Cardiac atrium fibroblast (primary cell): ENCODE measurements at places on chromosomes 1 and 21. TPM values are rescaled to one million over a fixed set of nuclear protein-coding genes. Genes with fewer than 3 reads are reported as not detected.

The CRNN gene
- not detected in 2 replicates for total RNA-seq

The PDPN gene
- total RNA-seq = 0.90 and 4.1 TPM in 2 replicates

The MATN1 gene
- not detected in 2 replicates for total RNA-seq

The HAO2 gene
- total RNA-seq = not detected in 2 replicates

The ALX3 gene
- total RNA-seq = not detected in 2 replicates

The SDHC gene
- 19.9 and 38.8 TPM in 2 replicates for total RNA-seq

The BLACAT1 gene
- not detected in 2 replicates for total RNA-seq

The LORICRIN gene
- total RNA-seq = not detected in 2 replicates

The CRYAA gene
- not detected in 2 replicates for total RNA-seq

The PTP4A2 gene
- total RNA-seq = 278 and 307 TPM in 2 replicates

The FMO1 gene
- total RNA-seq = not detected in 2 replicates

The SPRR1A gene
- not detected in 2 replicates for total RNA-seq

The PDE4B gene
- 10.5 and 16.7 TPM in 2 replicates for total RNA-seq

The C1orf141 gene
- total RNA-seq = not detected in 2 replicates

The KRTAP10-10 gene
- total RNA-seq = not detected in 2 replicates

The KIF14 gene
- total RNA-seq = 2.8 and 2.9 TPM in 2 replicates

The USH2A gene
- not detected in 2 replicates for total RNA-seq

The MLLT11 gene
- total RNA-seq = 1.8 and 2.1 TPM in 2 replicates

The SPRR2A gene
- not detected in 2 replicates for total RNA-seq

The TNFRSF18 gene
- not detected in 2 replicates for total RNA-seq

The HES3 gene
- not detected in 2 replicates for total RNA-seq

The SELP gene
- total RNA-seq = 0.54 TPM in 1 of 2 replicates, not detected in the other

The PCBP3 gene
- total RNA-seq = 8.5 and 22.7 TPM in 2 replicates

The SPOCD1 gene
- total RNA-seq = 9.6 and 23.2 TPM in 2 replicates

The SLAMF7 gene
- not detected in 2 replicates for total RNA-seq

The KLF18 gene
- total RNA-seq = not detected in 2 replicates

The CYYR1 gene
- 1.6 TPM in 1 of 2 replicates, not detected in the other for total RNA-seq

The AGMAT gene
- total RNA-seq = 0.16 and 0.36 TPM in 2 replicates

The JTB gene
- 208 and 220 TPM in 2 replicates for total RNA-seq

The MROH9 gene
- total RNA-seq = not detected in 2 replicates

The HSD3B1 gene
- total RNA-seq = not detected in 2 replicates

The TNNI3K gene
- not detected in 2 replicates for total RNA-seq

The LIX1L gene
- 27.8 and 33.4 TPM in 2 replicates for total RNA-seq

The NES gene
- 27.6 and 30.3 TPM in 2 replicates for total RNA-seq

The NT5C1A gene
- not detected in 2 replicates for total RNA-seq

The HTR6 gene
- total RNA-seq = not detected in 2 replicates
